ENCODE measurements at places on chromosomes 3 and 15.
A peak's percentile ranks its signal among the peaks of the same experiment; 100 is the strongest.

GRCh38 chr15:38539008-38539343, 25.6 kb downstream of the RASGRP1 start:
- no peak for DNase-seq

DNA sequence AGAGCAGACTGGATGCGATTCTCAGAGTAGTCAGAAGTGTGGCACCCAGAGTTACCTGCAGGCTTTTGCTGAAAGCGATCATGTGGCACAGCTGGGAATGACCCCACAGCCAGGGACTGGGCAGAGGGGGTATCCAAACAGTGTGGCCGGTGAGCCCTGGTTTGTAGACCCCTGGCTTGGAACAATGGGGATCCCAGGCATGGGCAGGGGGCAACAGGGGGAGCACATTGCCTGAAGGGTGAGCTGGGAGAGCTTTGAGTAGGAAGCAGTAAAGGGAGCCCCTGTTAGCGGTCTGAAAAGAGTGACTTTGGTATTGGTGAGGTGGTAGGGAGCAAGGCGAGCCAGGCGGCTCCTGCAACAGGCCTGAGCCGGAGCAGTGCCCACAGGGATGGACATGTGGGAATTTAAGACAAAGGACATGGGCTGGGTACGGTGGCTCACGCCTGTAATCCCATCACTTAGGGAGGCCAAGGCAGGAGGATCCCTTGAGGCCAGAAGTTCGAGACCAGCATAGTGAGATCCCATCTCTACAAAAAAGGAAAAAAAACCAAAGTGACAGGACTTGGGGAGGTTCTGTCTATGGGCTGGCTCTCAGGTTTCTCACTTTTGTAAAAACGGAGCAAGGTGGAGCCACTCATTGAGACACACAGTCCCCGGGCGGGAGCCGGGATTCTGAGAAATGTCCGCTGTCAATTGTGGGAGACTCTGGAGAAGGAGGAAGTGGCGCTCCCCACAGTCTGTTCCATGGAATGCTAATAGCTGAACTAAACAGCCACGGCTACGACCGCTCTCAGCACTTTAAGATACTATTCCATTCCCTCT, 223.8 kb upstream of the LYSMD4 start:
- no peak for DNase-seq

GRCh38 chr3:171865191-171865865, 22.2 kb downstream of the TMEM212 start:
- no peak for DNase-seq

- DNase-seq = peak; percentile 14
These were observed 5.3 kb downstream of the TUBGCP4 start for GRCh38 chr15:43376017-43376705.

GRCh38 chr3:183697610-183698317, at the start of gene YEATS2:
Gene YEATS2 (plus strand): TSS chr3:183697797. CDS start chr3:183715163, 17,366 bp downstream.
- peak; percentile 89 for DNase-seq

- peak; percentile 85 for DNase-seq
These were observed 48.9 kb upstream of the AMOTL2 start for GRCh38 chr3:134423153-134423552.

- peak; percentile 86 for DNase-seq
These were observed 1.3 kb downstream of the SLC7A14 start for GRCh38 chr3:170584585-170585007.

DNA sequence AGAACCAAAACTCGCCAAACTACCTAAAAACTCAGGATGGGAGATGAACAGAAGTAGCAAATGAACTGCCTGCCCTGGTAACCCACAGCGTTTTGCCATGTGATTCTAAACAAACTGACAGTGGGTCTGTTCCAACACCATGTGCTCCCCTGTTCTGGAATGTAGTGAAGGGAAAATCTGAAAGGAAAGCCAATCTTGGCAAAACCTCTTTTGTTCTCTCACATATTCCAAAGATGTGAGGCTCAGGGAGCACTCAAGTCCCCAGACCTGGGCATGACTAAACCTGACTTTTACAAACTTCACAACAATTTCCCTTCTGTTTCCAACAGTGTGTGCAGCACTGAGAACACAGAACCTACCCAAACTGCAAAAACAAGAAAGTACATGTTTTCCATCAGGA, 116.1 kb downstream of the IMPG2 start:
- no peak for DNase-seq

GRCh38 chr3:152211655-152212054, 57.1 kb upstream of the MBNL1 start:
- DNase-seq = no peak

DNA sequence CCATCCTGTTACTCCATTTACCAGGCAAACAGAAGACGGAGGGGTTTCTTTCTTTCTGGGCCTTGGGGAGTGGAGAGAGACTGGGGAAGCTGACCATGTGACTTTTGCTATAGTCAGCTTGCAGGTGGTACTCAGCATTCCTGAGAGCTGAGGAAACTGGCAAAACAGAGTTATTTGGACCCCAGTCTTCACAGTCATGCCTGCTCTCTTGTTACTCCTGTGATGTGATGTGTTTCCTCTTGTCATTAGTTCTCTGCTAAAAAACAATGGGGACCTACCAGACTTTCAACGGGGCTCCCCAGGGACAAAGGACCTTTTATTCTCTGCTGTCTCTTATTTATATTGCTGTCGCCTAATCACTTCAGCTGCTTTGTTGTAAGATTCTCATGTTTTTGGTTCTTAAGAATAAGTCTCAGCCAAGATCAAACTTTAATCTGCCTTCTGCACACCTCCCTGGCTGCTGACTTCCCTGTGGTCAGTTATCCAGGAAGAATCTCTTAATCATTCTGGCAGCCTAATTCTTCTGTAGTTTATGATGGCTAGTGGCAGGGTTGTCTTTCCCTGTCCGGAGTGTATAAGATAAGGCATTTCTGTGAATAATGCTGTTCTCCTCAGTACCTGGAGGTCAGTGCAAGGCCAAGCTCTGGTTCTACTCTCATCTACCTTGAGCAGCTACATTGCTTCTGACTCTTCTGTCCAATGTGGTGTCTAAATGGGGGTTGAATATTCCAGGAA, 8.8 kb downstream of the STARD9 start:
- DNase-seq = no peak

DNA sequence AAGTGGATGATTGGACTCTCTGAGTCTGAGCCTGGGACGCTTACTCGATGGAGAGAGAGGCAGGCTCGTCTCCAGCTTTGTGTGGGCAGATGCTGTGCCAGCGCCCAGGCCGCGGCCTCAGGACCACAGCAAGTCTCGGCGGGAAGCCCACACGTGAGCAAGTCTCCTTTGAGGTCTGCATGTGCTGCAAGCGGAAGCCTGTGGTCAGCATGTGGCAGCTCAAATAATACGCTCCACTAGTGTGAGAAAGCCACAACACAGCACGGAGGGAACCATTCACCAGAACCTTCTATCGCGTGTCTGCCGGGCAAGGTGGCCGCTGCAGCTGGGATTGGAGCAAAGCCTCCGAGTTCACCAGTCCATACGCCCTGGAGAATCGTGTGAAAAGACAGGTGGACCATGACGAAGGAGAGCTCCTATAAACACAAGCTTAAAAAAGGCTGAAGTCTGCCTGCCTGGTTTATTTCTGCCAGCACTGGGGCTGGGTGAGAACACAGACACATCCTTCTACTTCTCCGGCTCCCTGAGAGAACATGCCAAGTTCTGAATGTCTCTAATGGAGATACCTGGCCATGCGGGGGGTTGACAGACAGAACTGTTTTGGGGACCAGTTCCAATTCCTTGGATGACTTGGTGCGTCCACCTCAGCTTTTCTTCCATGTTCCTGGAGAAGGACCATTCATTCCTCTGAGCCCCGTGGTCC, 82.0 kb upstream of the LRIG1 start:
- DNase-seq = peak; percentile 68

DNA sequence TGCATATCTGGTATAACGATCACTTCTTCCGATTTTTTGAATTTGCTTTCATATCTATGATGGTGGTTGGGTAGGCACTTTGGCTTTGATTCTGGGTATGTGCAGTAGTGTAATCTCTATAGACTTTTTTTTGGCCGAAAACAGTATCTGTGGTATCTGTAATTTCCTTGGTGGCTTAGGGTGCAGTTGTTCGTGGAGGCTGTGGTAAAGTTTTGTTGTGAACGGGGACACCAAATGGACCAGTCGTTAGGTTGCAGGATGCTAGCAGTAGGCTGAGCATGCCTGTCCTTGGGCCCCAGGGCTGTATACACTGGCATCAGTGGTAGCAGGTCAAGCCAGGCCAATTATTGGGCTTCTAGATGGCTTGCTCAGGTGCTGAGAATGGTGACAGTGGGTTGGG, 55.2 kb downstream of the CCDC66 start:
- no peak for DNase-seq

GRCh38 chr3:121483290-121483689, 62.5 kb downstream of the POLQ start:
- DNase-seq = no peak

GRCh38 chr15:80550219-80550907, 144.7 kb upstream of the ABHD17C start:
- DNase-seq = peak; percentile 89

DNA sequence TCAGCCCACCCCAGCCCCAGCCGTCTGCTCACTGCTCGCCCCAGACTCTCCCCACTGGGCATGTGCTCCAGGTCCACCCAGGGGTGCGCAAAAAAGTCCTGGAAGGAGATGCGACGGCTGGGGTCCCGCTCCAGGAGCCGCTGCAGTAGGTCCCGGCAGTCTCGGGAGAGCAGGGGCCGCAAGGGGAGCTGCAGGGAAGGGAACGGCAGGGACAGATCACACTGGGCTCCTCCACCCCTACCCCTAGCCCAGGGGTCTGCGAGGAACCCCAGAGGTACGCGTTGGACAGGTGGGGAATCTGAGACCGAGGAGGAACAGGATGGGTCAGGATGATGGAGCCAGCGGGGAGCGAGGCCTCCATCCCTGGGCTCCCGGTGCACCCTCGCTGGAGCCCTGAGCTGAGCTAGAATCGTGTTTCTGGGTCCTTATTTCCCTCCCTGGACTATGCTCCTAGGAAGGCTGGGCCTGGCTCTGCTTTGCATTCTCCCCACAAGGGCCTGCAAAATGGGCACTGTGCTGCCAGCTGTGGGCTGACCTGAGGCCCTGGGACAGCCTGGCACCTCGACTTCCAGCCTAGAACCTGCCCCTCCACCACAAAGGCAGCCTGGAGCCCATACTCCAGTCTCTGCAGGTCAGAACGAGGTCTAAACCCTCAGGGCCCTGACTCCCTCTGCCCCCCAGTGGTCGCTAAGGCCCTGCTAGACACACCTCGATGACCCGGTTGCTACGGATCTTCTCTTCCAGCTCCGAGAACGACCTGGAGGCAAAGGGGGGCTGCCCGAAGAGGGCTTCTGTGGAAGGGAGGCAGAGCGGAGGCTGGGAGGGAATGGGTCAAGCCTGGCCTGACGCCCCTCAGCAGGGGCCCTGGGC, 3.2 kb downstream of the ULK3 start:
- no peak for DNase-seq

- no peak for DNase-seq
These were observed 21.7 kb downstream of the SLC6A1 start for GRCh38 chr3:11014253-11014652.

DNA sequence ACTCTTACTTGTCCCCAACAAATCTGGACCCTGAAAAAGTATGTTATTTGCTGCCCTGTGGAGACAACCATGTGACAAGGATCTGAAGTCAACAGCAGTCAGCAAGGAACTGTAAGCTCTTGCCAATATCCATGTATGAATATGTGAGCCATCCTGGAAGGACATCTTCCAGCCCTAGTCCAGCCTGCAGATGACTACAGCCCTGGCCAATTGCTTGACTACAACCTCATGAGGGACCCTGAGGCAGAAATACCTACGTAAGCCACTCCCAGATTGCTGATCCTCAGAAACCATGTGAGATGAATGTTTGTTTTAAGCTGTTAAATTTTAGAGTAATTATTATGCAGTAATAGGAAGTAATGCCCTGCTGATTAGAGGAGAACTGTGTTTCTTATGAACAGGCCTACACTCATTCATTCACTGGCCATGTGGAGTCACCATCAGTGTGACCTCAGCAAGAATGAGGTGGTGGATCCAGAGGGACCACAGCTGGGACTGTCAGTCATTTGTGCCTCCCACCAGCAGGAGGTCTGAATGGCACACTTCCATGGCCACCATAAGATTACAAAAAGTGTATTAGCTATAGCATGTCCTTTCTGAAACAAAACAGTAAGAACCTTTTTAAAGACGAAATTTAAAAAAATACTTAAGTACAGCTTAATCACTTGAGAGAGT, 92.6 kb downstream of the TFDP2 start:
- DNase-seq = no peak

- DNase-seq = peak; percentile 44
These were observed 27.1 kb downstream of the FILIP1L start for GRCh38 chr3:100087198-100087597.

- DNase-seq = no peak
These were observed 40.3 kb downstream of the WDR76 start for GRCh38 chr15:43867096-43867495.

DNA sequence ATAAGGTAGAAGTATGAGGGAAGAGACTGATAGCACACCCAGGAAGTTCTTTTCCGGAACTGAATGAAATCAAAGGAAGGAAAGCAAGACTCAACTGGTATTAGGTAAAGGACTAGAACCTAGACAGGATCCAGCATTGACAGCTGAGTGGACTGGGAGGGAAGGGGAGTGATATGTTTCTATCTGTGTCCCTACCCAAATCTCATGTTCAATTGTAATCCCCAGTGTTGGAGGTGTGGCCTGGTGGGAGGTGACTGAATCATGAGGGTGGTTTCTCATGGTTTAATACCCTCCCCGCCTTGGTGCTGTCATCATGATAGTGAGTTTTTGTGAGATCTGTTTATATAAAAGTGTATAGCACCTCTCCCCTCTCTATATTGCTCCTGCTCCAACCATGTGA, 415.9 kb upstream of the KCNMB2 start:
- DNase-seq = no peak

- DNase-seq = no peak
These were observed 40.9 kb downstream of the NR1D2 start for GRCh38 chr3:23985747-23986544.

GRCh38 chr3:14803981-14804834, 14.6 kb upstream of the FGD5 start:
- no peak for DNase-seq

Data from foreskin fibroblast (primary cell).